Endothelial cell (in vitro differentiated cells): ENCODE measurements at places on chromosomes 1 and 21.

GRCh38 chr21:34814529-34814951 lies 145.7 kb downstream of the CLIC6 start:
- peaks cover 15% of the 10 kb centered on the region for H3K36me3 ChIP-seq
- H3K27me3 ChIP-seq, result peaks cover 3% of the 10 kb centered on the region
- no peak overlapping the region for H3K4me3 ChIP-seq
- H3K27ac ChIP-seq, result no peak overlapping the region

DNA sequence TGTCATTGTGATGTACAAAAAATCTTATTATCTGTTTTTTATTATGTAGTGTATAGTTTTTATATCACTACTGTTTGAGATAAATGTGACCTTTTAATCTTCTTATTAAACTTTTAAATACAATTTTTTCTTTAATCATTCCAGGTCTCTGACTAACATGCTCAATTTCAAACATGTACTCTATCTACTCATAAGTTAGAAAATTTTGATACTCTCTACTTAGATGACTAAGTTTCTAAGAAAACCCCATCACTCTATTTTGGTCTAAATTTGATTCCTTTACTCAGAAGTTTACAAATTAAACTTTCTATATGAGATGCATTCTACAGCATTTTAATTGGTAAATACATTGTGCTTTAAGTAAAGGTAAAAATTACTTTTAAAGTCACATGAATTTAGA lies 544.0 kb downstream of the PTBP2 start:
- no peaks in the 10 kb centered on the region for H3K36me3 ChIP-seq
- no peak for DNase-seq
- no peak overlapping the region for H3K27ac ChIP-seq

- no peaks in the 10 kb centered on the region for H3K36me3 ChIP-seq
- DNase-seq, result no peak
- H3K4me3 ChIP-seq, result no peak overlapping the region
- peaks cover 24% of the 10 kb centered on the region for H3K4me1 ChIP-seq
- no peak overlapping the region for H3K27ac ChIP-seq
Measured at GRCh38 chr1:223339861-223340260, 24.1 kb downstream of the SUSD4 start.

GRCh38 chr1:153277852-153278251 lies 18.4 kb downstream of the LORICRIN start:
- H3K27me3 ChIP-seq, result no peaks in the 10 kb centered on the region
- peak; percentile 48 for DNase-seq
- H3K4me3 ChIP-seq, result no peak overlapping the region
- peaks cover 2% of the 10 kb centered on the region for H3K4me1 ChIP-seq
- no peaks in the 10 kb centered on the region for H3K36me3 ChIP-seq

DNA sequence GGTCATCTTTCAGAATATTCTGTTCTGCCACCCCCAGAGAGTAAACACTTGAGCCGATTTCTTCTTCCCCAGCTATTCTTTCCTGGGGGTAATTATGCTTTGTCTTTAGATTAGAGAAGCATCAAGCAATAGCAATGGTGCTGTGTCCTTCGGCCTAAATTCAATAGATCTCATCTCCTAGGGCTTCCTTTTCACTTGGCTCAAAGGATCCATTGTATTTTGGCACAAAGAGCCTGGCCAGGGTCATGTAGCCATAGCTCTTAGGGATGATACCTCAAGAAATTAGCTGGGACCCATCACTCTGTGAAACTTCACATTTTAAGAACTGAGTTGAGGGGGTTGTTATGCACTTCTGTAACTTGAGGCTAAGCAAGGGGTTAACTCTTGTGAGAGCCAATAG lies 27.0 kb downstream of the MRPS6 start:
- no peaks in the 10 kb centered on the region for H3K27me3 ChIP-seq
- no peak overlapping the region for H3K4me3 ChIP-seq
- no peak for DNase-seq
- no peak overlapping the region for H3K27ac ChIP-seq
- peaks cover 3% of the 10 kb centered on the region for H3K4me1 ChIP-seq

DNA sequence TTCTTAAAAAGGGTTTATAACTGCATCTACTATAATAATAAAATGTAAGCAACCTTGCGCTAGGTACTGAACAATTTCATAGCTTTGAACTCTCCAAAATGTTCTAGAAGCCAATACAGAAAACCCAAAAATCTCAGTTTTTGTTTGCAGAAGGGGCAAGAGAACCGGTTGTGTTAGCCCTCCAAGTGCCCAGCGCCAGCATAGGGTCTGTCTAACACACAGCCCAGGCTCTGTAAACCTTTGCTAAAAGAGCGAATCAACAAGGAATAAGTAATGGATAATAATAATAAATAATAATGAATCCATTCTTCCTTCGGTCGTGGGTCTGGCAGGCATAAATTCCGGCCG lies 333 bp upstream of the CHAF1B start:
- no peaks in the 10 kb centered on the region for H3K36me3 ChIP-seq
- no peak for DNase-seq
- no peak overlapping the region for H3K4me3 ChIP-seq
- H3K4me1 ChIP-seq, result no peaks in the 10 kb centered on the region

DNA sequence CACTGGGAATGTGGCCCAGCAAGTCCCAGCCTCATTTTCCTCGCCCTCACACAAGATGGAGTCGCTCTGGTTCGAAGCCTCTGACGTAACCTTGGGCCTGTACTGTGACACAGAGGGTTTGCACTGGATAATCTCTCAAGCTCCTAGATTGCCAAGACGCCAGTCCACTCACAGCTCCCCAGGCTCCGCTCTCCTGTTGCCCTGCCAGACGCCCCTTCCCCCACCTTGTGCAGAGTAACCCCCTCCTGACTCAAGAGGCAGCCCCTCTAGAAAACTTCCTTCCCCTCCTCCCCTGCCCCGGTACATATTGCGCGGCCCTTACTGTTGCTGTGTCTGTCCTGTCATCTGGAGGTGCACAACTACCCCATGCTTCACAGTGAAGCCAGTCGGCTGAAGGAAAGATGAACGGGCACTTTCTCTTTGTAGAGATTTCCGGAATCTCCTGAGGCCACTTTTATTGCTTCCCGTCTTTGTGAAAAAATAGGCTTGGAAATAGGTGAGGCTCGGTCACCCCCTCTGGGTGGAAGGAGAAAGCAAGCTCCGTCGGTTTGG lies 981 bp upstream of the KIAA1614 start:
- peaks cover 10% of the 10 kb centered on the region for H3K36me3 ChIP-seq
- peaks cover 17% of the 10 kb centered on the region for H3K4me1 ChIP-seq
- peak overlapping the region; percentile 81 for H3K4me3 ChIP-seq
- H3K27ac ChIP-seq, result peak overlapping the region; percentile 67

- H3K27ac ChIP-seq, result no peak overlapping the region
- H3K4me3 ChIP-seq, result no peak overlapping the region
- no peak for DNase-seq
- H3K4me1 ChIP-seq, result no peaks in the 10 kb centered on the region
- peaks cover 12% of the 10 kb centered on the region for H3K27me3 ChIP-seq
Measured at GRCh38 chr1:6125366-6125765, 54.8 kb downstream of the CHD5 start.

- no peak overlapping the region for H3K4me3 ChIP-seq
- no peak overlapping the region for H3K27ac ChIP-seq
- no peaks in the 10 kb centered on the region for H3K27me3 ChIP-seq
- H3K4me1 ChIP-seq, result no peaks in the 10 kb centered on the region
- peaks cover 9% of the 10 kb centered on the region for H3K36me3 ChIP-seq
- DNase-seq, result no peak
Measured at GRCh38 chr1:44857446-44857845, 14.4 kb upstream of the PTCH2 start.

DNA sequence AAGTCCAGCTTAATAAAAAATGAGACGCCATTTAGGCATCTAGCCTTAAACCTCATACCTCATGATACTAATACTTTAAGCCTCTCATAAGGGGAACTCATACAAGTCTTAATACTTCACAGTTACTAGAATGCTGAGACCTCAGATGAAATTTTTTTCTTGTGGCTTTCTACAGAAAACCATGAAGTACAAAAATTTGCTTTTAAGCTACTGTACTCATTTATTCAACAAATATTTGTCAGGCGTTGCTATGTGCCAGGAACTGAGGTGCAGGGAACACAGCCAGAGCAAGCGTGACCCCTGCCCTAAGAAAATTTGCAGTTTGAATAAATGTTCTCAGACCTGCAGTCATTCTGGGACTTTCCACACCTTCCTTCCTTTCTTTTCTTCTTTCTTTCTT lies 150.6 kb downstream of the MRPL39 start:
- DNase-seq, result no peak
- H3K4me1 ChIP-seq, result no peaks in the 10 kb centered on the region
- no peak overlapping the region for H3K27ac ChIP-seq
- H3K27me3 ChIP-seq, result no peaks in the 10 kb centered on the region
- H3K36me3 ChIP-seq, result no peaks in the 10 kb centered on the region

- H3K27me3 ChIP-seq, result peaks cover 2% of the 10 kb centered on the region
- no peak for DNase-seq
- peaks cover 17% of the 10 kb centered on the region for H3K36me3 ChIP-seq
- H3K4me3 ChIP-seq, result no peak overlapping the region
- no peak overlapping the region for H3K27ac ChIP-seq
- no peaks in the 10 kb centered on the region for H3K4me1 ChIP-seq
Measured at GRCh38 chr1:236854605-236854983, 59.5 kb downstream of the MTR start.

DNA sequence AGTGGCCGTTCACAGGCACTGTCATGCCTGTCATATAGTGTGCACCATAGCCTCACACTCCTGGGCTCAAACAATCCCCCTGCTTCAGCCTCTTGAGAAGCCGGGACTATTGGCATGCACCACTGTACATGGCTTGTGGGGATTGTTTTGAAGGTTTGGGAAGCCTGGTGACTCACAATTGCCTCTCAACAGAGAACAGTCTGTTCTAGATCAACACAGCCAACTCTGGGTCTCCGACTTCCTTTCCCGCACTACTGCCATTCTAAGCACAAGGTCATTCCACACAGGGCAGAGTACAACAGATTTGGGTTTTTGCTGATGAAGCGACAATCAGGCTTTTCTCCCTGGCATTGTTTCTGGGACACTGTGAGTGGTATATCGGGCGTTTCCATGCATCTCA lies 15.5 kb upstream of the AHCTF1 start:
- peaks cover 2% of the 10 kb centered on the region for H3K27me3 ChIP-seq
- no peak overlapping the region for H3K4me3 ChIP-seq
- DNase-seq, result no peak
- H3K27ac ChIP-seq, result no peak overlapping the region

GRCh38 chr1:75438355-75438754 lies 172.6 kb downstream of the SLC44A5 start:
- no peak overlapping the region for H3K27ac ChIP-seq
- no peak for DNase-seq
- H3K4me1 ChIP-seq, result peaks cover 3% of the 10 kb centered on the region
- H3K27me3 ChIP-seq, result no peaks in the 10 kb centered on the region
- H3K36me3 ChIP-seq, result no peaks in the 10 kb centered on the region
- no peak overlapping the region for H3K4me3 ChIP-seq

DNA sequence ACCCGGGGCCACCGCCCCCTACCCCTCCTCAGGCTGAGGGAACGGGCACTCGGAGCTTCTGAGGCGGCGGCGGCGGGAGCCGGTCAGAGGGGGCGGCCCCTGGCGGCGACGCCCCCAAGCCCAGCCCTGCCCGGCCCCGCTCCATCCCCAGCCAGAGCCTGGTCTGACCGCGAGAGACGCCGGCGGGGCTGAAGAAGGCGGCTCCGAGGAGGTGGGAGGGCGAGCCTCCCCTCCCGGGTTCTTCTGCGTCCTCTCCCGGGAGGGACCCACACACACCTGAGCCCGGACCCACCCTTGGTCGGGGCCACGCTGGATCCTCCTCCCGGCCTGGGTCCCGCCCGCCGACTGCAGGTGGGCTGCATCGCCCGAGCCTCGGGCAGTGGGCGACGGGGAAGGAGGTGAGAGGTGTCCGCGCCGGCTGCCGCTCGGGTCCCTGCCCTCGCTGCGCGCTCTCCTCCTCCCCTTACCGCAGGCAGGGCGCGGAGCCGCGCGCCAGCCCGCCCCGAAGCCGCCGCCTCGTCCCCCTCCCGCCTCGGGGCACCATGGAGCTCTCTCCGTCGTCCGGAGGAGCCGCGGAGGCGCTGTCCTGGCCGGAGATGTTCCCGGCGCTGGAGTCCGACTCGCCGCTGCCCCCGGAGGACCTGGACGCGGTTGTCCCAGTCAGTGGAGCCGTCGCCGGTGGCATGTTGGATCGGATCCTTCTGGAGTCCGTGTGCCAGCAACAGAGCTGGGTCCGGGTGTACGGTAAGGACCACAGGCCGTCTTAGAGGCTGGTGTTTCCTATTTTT lies at the start of gene RASAL2:
Gene RASAL2, plus strand, starts transcription at position 154 of the 788 bp plus-strand sequence. Its CDS starts 389 bp downstream, at position 543.
- H3K27me3 ChIP-seq, result peaks cover 3% of the 10 kb centered on the region
- H3K36me3 ChIP-seq, result peaks cover 3% of the 10 kb centered on the region
- peak; percentile 74 for DNase-seq
- peaks cover 46% of the 10 kb centered on the region for H3K4me1 ChIP-seq
- H3K4me3 ChIP-seq, result peak within 1 kb of the TSS; percentile 96

GRCh38 chr21:38858026-38858811 lies 52.5 kb downstream of the ETS2 start:
- no peak overlapping the region for H3K27ac ChIP-seq
- no peak for DNase-seq
- peaks cover 11% of the 10 kb centered on the region for H3K27me3 ChIP-seq
- H3K4me3 ChIP-seq, result no peak overlapping the region

DNA sequence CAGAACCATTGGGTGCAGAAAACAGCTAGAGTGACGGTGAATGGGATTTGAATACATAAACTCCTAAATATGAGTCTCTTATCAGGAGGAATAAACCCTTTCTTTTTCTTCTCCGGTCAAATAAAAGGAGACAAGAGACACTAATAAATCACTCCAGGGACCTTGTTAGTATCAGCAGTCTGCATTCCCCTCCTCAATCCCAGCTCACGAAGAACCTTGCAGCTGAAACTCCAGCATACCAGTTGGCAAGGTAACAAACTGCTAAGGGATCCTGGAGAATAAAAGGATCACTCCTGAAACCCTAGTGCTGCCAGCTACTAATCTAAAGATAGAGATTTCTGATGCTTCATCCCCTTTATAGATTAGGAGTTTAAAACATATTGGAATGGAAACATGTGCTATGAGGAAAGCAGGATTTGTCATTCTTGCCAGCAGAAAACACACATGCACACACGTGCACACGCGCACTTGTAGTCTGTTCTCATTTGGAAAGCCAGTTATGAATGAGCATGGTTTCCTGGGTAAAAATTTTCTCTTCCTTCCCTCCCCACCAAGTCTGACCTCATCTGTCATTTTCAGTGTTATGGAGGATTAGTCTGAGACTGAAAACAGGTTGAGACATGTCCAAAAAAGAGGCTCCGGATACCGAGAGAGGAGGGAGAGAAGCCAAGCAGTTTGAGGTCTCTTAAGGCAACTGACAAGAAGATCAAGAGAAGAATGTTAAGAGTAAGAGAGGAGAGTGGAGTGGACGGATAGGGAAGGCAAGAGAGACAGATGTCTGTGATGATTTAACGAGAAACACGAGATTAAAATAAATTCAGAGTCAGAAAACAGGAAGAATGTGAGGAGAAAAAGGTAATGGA lies 10.9 kb downstream of the IER5 start:
- peaks cover 12% of the 10 kb centered on the region for H3K27me3 ChIP-seq
- H3K27ac ChIP-seq, result peak overlapping the region; percentile 11
- H3K4me3 ChIP-seq, result peak overlapping the region; percentile 3
- H3K36me3 ChIP-seq, result peaks cover 9% of the 10 kb centered on the region

- peaks cover 5% of the 10 kb centered on the region for H3K36me3 ChIP-seq
- peaks cover 4% of the 10 kb centered on the region for H3K4me1 ChIP-seq
- H3K4me3 ChIP-seq, result no peak overlapping the region
- no peak overlapping the region for H3K27ac ChIP-seq
- H3K27me3 ChIP-seq, result peaks cover 2% of the 10 kb centered on the region
Measured at GRCh38 chr1:180280617-180281016, 50.6 kb downstream of the LHX4 start.
